ENCODE measurements at places on chromosomes 11 and 22.

GRCh38 chr22:46046299-46046685, 69.3 kb upstream of the WNT7B start:
- no peak for DNase-seq

- no peak for DNase-seq
Observed at GRCh38 chr22:22931557-22932270, 44.1 kb downstream of the IGLL5 start.

DNA sequence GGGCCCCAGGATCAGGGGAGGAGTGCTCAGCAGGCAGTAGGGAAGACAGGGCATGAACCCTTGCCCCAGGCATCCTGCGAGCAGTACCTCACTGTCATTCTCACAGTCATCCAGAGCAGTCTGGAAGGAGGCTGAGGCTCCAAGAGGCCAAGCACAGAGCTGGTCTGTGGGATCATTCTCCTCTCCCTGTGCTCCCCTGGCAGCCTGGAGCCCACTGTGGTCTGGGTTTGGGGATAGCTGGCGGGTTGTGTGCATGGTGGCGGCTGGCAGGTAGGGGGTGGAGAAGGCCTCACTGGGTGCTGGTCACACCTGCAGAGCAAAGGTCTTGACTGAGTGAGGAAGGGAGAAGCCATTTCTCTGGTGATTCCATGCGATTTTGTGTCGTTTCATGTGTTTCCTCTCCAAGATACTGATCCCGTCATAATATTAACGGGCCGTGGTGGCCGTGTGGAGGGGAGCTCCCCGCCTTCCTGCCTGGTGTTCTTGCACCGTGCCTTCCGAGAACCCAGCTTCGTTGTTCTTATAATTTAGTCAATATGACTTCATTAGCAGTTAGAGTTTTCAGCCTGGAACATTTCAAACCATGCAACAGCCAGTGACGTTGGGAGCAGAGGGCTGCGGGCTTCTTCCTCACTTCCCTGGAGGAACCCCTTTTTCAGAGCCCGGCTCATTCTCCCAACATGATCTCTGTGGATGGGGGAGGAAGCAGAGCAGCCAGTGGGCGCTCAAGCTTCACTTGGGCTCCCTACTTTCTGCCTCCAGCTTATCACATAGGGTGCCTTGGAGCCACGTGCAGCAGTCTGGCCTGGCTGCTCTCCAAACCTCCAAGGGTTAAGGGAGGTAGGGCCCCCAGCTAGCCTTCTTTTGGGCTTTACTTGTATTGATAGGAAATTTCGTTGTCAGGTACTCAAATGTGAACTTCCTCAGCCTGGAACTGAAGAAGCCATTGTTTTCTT, 20.8 kb upstream of the ADORA2A start:
- no peak for DNase-seq

- no peak for DNase-seq
Observed at GRCh38 chr11:103652013-103652412, 384.4 kb upstream of the DDI1 start.

DNA sequence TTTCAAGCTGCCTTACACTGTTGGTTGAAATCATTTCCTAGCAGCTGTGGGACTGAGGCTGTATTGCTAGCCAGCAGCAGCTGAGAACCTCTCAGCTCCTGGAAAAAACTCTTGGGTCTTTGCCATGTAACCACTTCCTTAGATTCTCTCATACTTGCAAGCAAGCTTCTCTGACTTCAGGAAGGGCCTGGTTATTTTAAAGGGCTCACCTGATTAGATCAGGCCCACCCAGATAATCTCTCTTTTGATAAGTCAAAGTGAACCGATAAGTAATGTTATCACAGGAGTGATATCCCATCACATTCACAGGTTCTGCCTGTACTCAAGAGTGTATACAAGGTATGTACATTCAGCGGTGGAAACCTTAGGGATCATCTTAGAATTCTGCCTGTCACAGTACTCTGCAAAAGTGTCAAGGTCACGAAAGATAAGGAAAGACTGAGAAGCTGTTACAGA, 7.4 kb upstream of the CLPB start:
- DNase-seq = no peak

DNA sequence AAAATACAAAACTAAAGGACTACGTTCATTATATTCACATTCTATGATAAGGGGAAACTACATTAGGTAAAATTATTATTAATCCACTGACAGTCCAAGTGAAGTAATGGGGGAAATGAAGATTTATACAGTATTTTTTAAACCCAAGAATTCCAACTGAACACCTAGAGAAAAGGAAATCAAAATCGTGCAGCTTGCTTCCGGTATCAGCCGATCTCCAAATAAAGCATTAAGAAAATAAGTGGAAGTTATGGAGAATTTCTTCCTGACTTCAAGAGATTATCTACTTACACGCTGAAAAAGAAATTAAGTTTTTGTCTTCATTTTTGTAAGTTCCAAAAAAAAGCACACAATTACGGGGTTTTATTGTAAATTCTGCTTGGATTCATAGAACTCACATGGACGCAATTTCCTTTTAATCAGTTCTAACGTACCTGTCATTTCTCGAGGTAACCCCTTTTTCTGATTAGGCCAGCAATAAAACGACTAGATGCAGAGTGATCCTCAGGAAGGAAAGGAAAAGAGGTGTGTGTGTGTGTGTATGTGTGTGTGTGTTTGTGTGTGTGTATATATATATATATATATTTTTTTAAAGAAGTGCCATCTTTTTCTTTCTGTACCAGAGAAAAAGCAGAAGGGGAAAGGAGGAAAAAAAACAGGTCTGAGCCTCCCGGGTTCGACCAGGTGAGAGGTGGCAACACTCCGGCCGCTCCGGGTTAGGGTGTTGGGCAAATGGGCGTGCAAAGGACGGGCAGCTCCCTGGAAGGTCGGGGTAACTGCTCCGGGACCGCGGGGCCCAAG, 1.1 kb downstream of the ZBTB44 start:
- DNase-seq = no peak

DNA sequence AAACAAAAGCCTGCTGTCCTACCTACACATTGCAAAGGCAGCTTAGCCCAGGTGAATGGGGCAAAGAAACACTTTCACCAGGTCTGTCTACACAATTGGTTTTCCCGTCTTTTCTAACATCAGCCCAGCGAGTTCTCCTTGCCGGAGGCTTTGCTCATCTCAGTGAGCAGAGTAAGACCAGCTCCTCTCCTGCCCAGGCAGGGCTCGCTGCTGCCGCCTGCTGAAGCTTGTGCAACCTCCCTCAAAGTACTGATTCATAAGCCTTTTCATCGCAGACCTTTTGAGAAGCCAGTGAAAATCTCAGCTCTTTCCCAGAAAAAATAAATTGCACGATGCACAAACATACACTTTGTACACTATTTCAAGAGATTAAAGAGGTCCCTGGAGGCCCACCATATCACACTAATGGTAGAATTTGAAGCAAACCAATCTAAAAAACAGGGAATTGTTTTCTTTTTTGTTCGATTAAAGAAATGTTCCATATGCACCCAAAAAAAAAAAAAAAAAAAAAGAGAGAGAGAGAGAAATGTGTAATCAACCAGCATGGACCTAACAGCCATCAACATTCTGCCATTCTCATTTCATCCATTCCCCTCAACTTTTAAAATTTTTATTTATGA, 328.1 kb upstream of the MPPED2 start:
- DNase-seq = no peak

DNA sequence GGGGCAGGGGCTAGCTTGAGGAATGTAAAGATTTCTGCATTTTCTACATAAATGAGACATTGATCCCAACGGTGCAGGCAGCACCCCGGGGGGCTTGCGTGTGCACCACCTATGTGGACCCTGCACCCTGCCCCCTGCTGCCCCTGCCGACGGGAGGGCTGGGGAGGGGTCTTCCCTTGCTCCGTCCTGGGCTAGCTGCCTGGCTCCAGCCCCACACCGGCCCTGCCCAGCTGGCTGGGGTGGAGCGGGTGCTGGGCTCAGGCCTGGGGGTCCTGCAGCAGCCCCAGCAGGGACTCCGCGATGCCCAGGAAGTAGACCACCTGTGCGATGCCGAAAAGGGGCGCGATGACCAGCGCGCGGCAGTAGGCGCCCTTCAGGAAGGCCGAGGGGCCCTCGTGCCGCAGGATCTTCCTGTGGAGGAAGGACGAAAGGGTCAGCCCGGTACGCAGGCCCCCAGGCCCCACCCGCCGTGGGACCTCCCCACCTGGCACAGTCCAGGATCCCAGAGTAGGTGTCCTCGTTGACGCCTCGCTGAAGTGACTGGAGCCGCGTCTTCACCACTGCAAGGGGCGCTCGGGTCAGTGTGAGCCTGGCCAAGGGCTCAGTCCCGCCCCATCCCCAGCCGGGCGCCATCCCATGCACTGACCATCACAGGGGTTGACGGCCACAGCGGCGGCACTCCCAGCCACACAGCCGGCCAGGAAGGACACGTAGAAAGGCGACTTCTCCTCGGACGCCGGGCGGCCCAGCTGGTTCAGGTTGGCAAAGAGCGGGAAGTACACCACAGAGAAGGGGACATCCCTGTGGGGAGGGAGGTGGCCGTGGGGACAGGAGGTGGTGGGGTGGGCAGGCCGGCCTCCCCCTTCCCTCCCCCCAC, 2.0 kb upstream of the CEND1 start:
- no peak for DNase-seq

DNA sequence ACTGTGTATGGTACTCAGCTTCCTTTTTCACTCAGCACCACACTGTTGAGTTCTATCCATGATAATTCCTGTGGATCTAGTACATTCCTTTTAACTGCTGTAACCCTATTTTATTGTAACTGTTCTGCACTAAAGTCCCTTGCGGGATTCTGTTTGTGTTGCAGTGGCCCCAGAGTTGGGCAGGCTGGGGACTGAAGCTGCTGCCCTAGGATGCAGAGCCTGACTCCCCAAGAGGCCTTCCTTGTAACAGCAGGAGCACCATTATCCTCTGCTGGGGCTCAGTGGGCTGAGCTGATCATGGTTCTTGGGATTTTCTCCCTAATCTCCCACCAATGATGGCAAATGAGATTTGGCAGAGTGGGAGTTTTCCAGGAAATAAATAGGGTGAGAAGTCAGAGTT, 77.7 kb downstream of the CABIN1 start:
- DNase-seq = no peak

DNA sequence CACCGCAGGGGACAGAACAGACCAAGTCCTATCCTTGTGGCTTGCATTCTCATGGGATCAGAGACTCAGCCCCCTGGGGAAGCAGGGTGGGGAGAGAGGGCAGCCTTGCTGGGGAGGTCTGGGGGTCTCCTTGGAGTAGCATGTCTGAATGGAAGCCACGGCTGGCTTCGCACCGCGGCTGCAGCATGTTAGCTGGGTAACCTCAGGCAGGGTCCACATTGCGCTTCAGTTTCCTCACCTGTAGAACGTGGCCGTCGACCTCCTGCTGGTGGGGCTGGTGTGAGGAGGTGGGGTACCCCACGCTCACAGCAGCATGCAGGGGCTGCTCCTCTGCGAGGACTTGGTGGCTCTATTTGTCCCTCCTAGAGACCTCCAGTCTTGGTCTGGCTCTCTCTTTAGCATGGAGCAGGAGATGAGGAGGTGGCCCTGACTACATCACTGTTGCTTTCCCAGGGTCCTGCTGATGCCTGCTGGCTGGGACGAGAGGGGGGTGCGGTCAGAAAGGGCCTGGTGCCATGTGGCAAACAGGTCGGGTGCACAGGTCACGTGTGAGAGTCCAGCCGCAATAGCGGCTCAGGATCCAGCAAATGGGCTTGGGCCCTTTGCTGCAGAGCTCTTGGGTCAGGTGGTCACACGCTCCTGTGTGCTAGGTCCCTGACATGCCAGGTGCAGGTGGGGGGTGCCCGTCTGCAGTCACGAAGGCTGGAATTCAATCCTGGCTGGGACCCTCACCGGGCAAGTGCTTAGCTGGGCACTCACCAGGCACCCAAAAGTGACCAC, 35.4 kb upstream of the SMIM38 start:
- no peak for DNase-seq

DNA sequence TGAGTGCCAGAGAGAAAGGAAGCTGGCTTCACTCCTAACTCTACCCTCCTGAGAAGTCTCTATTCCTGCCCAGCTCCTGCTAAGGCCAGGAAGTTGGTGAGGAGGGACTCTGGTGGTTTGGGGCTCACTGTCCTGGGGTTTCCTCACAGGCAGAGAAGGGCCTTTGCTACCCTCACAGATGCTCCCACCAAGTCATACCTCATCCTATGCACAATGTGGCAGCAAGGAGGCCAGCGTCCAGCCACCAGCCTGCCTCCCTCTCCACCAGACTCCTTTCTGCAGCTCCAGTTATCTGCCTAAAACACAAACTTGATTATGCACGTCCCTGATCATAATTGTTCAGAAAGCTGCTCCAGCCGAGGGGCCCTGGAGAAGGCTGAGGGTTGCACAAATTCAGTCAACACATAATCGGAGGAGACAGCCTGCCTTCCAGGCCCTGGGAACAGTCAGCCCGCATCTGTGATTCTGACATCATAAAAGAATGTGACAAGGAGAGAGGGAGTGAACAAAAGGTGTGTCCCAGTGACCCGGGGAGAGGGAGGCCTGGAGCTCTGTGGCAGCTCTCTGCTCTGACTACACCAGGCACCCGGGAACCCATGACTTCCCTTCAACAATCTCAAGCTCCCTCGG, 28.8 kb downstream of the DKK3 start:
- DNase-seq = no peak

- no peak for DNase-seq
Observed at GRCh38 chr11:125182573-125182972, 18.0 kb downstream of the PKNOX2 start.

GRCh38 chr11:26948881-26949280, 45.0 kb upstream of the FIBIN start:
- DNase-seq = no peak

DNA sequence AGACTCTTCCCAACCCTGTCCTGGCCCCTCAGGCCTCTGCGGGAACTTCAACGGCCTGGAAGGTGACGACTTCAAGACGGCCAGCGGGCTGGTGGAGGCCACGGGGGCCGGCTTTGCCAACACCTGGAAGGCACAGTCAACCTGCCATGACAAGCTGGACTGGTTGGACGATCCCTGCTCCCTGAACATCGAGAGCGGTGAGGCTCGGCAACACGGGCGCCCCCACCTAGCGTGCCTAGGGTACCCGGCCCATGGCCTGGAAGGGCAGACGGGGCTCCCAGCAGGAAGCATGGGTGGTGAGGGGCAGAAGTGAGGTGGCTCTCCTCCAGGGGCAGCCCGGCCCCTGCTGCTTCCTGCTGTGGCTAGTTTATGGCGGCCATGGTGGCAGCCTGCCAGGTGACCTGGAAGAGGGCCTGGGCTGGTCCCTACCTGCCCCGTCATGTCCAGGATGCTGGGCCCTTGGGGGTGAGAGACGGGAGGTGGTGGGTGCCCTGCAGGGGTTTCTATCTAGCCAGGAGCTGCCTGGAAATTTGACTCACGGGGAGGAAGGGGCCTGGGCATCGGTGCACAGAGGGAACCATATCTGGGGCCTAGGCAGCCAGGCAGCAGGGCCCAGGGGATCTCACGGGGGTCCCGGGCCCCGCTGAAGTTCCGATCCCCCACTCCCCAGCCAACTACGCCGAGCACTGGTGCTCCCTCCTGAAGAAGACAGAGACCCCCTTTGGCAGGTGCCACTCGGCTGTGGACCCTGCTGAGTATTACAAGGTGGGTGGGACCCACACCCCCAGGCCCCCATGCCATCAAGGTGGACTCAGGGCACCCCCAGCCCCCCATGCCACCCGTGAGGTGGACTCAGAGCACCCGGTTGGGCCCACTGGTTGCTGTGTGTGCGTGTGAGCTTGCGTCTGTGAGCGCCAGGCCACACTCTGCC, 9.2 kb downstream of the MUC2 start:
- no peak for DNase-seq

GRCh38 chr22:29697853-29698598, 21.8 kb upstream of the CABP7 start:
- no peak for DNase-seq
